ENCODE measurements at places on chromosomes 2 and 18.

DNA sequence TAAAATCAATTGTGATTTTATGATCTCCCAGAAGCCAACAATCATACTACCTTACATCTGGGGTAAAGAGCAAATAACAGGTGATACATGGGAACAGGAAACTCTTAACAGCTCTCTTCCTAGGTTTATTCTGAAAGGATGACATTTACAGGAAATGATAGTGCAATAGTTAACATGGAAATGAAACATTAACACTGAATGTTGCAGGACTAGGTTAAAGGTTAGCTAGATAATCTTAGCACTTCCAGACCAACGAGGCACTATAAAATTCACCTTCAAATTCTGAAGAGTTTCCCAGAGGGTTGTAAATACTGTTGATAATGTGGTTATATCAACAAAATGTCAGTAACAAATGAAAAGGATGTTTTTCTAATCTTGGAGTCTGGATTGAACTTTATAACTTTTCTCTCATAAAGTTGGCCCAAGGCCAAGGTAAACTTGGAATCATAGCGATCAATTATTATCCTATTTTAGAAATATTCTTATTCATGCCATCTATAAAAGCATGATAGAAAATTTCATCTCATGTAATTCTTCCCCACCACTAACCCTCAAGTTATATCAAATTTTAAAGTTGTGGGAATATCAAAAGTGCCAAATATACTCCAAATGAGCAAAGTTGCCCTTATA is 32.9 kb upstream of the GCG start:
- no peak for DNase-seq

- DNase-seq: no peak
Observed at GRCh38 chr18:79218605-79219190, 149.5 kb downstream of the ATP9B start.

DNA sequence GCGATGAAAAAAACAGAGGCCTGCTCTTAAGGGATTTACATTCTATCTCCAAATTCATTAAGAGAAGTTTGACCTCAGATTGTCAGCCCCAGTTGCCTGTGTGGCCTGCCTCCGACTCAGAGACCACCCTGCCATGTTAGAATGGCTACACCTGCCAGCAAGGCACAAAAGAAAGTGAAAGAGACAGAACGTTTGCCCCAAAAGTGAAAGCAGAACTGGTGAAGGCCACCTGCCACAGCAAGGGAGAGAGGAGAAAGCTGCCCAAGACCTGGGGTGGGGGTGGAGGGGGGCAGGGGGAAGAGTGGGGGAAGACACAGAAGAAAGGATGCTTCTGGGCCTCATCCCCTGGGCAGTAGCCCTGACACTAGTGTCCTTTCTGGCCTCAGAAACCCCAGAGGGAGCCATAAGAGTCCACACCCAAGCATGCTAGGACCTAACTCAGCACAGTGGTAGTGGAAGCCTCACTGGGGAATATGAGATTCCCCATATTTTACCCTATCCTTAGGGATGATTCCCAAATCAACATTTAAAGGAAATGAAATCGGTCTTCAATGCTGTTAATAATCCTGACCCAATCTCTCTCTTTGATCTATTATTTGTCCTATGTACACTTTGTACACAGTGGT is 389.7 kb downstream of the TXNL1 start:
- no peak for DNase-seq

- DNase-seq: no peak
Observed at GRCh38 chr18:25058521-25058920, 293.4 kb downstream of the ZNF521 start.

DNA sequence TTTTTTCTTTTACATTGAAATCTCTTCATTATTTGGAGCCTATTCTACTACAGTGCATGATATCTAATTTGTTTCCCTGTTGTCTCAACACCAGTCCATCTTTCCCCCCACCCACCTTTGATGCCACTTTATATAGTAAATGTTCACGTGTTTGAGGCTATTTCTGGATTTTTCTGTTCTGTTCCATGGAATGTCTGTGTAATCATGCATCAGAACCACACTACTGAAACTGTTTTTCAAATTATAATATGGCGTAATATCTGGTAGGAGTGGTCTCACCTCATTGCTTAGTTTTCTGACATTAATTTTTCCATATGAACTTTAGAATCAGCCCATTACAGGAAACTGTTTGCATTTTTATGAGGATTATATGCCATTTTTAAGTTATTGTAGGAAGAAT is 19.1 kb upstream of the NARS1 start:
- DNase-seq: no peak

DNA sequence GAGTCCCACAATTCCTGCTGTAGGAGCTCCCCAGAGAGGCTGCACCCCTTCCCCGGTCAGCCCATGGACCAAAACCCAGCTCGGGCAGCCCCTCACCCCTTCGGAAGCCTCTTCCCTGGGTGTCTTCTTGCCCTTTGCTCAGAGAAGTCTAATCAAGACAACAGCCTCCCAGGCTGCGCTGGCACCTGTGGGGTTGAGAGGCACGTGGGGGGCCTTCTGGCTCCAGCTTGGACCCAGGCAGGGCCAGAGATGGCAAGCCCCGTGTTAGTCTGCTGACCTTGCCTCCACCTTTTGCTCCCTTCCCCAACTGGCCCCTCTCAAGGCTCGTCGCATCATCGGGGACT is 10.4 kb downstream of the SLC4A3 start:
- DNase-seq: no peak

All from ascending aorta (tissue), 2 donors.